ENCODE measurements at places on chromosomes 4 and X. TPM values are rescaled to one million over a fixed set of nuclear protein-coding genes. Genes with fewer than 3 reads are reported as not detected.

GRCh38 chr4:184350964-184351363 is 123.4 kb downstream of the IRF2 start:
- H3K36me3 ChIP-seq = no peaks in the 10 kb centered on the region
- no peak overlapping the region for H3K27ac ChIP-seq
- DNase-seq = no peak
- no peak overlapping the region for H3K4me3 ChIP-seq
- H3K27me3 ChIP-seq = no peaks in the 10 kb centered on the region

The ZNF185 gene
- total RNA-seq = not detected

DNA sequence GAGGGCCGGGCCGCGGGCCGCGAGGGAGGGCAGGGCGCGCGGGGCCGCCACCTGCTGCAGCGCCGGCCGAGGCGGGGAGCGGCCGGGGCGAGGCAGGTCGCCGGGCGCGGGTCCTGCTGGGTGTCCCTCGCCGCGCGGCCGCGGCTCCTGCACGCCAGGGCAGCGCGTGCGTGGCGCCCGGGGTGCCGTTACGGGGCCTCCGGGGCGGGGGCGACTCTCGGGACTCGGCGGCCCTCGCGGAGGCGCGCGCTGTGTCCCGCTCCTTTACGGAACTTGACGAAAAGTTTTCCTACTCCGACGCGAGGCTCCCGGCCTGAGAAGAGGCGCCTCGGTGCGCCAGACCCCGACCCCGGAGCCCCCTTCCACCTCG is 329 bp downstream of the TBC1D14 start:
- DNase-seq = peak; percentile 39
- peak overlapping the region; percentile 99 for H3K27ac ChIP-seq
- H3K4me1 ChIP-seq = peaks cover 32% of the 10 kb centered on the region
- peak overlapping the region; percentile 75 for H3K4me3 ChIP-seq

DNA sequence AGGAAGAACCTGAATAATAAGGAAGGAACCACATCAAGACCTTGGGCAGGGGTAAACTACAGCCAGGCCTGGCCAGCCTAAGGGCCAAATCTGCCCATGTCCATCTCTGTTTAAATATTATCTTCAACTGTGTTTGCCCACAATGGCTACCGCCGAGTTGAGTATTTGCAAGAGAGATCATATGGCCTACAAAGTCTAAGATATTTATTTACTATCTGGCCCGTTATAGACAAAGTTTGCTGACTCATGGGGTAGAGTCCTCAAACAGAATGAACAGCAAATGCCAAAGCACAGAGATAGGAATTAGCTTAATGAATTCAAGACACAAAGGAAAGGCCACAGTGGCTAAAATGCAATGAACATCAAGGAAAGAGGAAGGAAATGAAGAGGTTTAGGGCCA is 44.8 kb downstream of the RPS6KA3 start:
- no peaks in the 10 kb centered on the region for H3K4me1 ChIP-seq
- H3K27ac ChIP-seq = no peak overlapping the region
- H3K4me3 ChIP-seq = no peak overlapping the region
- no peaks in the 10 kb centered on the region for H3K27me3 ChIP-seq
- no peaks in the 10 kb centered on the region for H3K36me3 ChIP-seq

DNA sequence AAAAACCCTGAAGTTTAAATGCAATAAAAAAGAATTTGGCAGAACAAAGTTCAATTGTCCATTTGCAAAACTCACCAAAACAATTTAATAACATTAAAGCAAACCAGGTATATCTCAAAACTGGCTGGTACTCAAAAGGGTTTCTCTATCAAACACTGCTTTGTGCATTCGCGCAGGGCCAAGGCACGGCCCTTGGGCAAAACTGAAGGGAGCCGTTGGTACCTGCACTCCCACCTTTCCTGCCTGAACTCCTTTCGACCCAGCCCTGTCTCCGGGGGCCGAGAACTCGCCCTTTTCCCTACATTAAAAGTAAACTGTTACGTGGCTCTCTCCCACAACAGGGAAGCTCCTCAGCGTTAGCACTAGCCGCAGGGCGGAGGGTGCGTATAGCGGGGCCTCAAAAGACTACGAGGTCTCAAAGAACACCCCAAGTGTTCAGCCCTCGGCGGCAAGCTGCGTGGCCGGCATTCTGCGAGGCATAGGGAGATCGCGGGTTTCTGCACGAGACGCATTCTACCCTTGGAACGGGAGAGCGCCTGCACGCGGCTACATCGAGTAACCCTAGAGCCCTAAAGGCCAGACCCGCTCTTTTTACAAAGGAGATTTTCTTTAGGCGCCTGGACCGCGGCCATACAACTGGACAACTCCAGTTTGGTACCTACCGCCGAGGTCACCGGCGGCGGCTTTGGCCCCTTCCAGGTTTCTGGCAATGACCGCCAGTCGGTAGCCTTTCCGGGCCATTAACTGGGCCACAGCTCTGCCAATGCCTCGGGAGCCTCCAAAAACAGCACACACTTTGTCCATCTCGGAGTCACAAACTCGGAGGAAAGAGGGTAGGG is 550 bp downstream of the CBR4 start:
- DNase-seq = peak; percentile 70
- H3K4me3 ChIP-seq = peak overlapping the region; percentile 79
- H3K4me1 ChIP-seq = peaks cover 17% of the 10 kb centered on the region
- peaks cover 2% of the 10 kb centered on the region for H3K36me3 ChIP-seq
- H3K27me3 ChIP-seq = no peaks in the 10 kb centered on the region
- H3K27ac ChIP-seq = peak overlapping the region; percentile 95

DNA sequence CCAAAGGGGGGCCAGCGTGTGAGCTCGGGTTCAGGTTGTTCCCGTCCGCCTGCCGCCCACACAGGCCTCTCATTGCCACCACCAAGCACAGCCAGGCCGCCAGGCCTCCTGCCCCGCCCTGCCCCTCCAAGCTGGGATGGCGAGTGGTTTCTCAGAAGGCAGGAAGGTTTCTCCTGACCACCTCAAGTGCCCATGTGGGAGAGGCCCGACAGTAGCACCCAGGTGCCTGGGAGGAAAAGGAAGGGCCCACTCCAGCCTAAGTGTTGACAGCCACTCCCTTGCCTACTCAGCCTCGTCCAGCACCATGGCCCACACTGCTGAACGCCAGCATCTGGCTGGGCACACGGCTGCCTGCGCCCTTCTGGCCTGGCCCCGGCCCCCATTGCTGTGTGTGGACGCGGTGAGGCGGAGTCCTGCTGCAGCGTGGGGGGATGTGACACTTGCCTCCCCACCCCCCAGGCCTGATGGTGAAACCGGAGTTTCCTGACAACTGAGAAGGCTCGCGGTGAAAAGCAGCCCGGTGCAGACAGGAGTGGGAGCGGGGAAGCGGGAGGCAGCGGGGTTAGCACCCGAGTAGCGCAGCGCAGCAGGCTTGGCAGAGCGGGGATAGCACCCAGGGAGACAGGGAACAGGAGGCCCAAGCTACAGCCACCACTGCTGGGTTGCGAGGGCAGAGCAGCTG is 19.2 kb downstream of the FLNA start:
- H3K36me3 ChIP-seq = no peaks in the 10 kb centered on the region
- no peak overlapping the region for H3K4me3 ChIP-seq
- peaks cover 11% of the 10 kb centered on the region for H3K4me1 ChIP-seq
- H3K27me3 ChIP-seq = no peaks in the 10 kb centered on the region

DNA sequence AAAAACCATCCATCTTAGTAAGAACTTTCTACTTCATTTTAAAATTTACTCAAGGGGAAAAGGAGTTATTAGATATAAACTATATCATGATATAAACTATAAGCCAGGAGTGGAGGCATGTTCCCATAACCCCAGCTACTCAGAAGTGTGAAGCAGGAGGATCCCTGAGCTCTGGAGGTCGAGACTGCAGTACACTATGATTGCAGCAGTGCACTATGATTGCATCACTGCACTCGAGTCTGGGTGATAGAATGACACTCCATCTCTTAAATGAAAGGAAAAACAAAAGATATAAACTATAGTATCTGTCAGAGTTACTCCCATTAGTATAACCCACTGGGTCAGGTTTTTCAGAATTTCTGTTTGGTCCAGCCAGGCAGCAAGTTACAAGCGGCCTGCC is 47.6 kb downstream of the RPS3A start:
- H3K27me3 ChIP-seq = no peaks in the 10 kb centered on the region
- H3K4me1 ChIP-seq = no peaks in the 10 kb centered on the region
- no peak for DNase-seq
- H3K27ac ChIP-seq = no peak overlapping the region
- no peak overlapping the region for H3K4me3 ChIP-seq

DNA sequence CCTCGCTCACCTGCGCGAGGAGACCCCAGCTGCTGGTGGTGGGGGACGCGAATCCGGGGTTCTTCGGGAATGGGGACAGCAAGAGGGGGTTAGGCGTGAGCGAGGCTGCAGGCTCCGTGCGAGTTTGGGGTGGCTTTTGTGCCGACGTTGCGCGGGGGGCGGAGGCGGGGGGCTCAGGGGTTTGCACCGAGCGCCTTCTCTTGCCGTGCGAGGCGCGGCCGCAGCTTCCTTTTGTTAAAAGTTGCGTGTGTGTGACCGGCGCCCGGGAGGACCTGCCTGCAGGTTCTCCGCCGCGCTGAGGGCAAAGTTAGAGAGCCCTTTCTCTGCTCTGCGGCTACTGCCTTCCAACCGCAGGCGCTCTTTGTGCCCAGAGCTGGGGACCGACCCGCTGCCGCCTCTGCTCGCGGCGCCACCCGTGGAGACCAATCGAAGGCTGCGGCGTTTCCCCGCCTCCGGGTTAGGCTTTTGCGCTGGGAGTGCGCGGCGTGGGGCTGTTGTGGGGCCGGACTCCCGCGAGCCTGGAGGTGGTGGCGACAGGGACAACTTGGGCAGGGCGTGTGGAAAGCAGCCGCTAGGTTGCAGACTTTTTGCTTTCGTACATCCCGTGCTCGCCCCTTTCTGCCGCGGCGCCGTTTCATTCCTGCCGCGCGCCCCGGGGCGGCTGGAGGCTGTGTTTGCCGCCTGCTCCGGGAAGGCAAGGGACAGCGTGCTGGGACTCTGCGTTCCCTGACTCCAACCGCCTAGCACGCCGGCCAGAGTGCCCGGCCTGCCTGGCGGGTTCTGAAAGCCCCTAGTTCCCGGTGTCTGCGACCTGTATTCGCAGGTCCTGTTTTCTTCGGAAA is 716 bp downstream of the KIT start:
- H3K36me3 ChIP-seq = no peaks in the 10 kb centered on the region
- peak; percentile 46 for DNase-seq
- peaks cover 7% of the 10 kb centered on the region for H3K4me1 ChIP-seq
- H3K27ac ChIP-seq = peak overlapping the region; percentile 17

DNA sequence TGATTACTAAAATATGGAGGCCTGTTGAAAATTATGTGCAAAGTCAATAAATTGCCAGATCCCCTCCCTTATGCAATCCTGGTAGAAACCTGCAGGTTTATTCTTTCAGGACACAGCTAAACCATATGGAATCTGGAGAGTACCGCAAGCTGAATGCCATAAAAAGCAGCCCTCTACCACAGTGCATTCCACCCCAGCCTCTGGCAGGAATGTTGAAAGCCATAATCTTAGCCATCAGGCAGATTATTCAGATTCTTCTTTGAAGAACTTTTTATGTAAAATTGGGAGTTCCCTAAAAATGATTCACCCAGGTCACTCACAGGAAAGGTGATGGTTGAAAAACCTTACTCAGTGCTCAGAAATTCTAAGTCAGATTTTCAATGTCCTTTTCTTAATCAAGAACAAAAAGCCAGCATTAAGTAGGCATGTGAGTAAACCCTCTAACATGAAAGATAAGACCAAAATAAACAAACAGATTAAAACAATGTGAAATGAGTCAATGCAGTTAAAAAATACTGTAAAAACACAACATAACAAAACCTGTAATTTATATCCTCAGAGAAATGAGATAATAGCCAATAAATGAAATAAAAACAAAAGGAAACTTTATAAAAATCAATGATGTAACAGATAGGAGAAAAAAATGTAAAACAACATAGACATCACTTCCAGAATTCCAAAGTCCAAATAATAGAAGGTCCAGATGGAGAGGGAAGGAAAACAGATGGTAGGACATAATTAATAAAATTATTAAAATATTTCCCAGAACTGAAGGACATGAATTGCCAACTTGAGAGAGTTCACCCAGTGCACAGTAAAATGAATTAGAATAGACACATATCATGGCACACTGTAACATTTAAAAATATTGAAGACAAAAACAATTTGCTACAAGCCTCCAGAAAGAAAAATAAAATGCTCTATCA is 226.9 kb downstream of the FSTL5 start:
- no peak for DNase-seq
- no peaks in the 10 kb centered on the region for H3K27me3 ChIP-seq
- no peaks in the 10 kb centered on the region for H3K36me3 ChIP-seq
- no peak overlapping the region for H3K27ac ChIP-seq
- no peaks in the 10 kb centered on the region for H3K4me1 ChIP-seq

The NEIL3 gene
- total RNA-seq = 0.95 TPM

- no peak overlapping the region for H3K27ac ChIP-seq
- H3K4me1 ChIP-seq = peaks cover 15% of the 10 kb centered on the region
- no peaks in the 10 kb centered on the region for H3K36me3 ChIP-seq
- H3K27me3 ChIP-seq = no peaks in the 10 kb centered on the region
- no peak overlapping the region for H3K4me3 ChIP-seq
These were observed 183.6 kb downstream of the AFAP1 start for GRCh38 chr4:7756071-7756470.

- no peaks in the 10 kb centered on the region for H3K36me3 ChIP-seq
- H3K4me3 ChIP-seq = no peak overlapping the region
- H3K4me1 ChIP-seq = no peaks in the 10 kb centered on the region
- no peak overlapping the region for H3K27ac ChIP-seq
These were observed 43.6 kb downstream of the STARD8 start for GRCh38 chrX:68690936-68691501.

The RHOH gene
- total RNA-seq = 4.1 TPM

- no peaks in the 10 kb centered on the region for H3K36me3 ChIP-seq
- H3K27me3 ChIP-seq = no peaks in the 10 kb centered on the region
- peak within 1 kb of the TSS; percentile 73 for H3K4me3 ChIP-seq
- no peak for DNase-seq
- H3K4me1 ChIP-seq = no peaks in the 10 kb centered on the region
- peak within 1 kb of the TSS; percentile 94 for H3K27ac ChIP-seq
These were observed at the start of gene OTUD5 for GRCh38 chrX:48957477-48957826. OTUD5 (minus strand) TSS chrX:48957607; CDS start chrX:48957570, 37 bp downstream.

The IL2RG gene
- total RNA-seq = 36.2 TPM

The TXK gene
- total RNA-seq = 7.3 TPM

- no peak overlapping the region for H3K4me3 ChIP-seq
- DNase-seq = peak; percentile 23
- H3K27ac ChIP-seq = peak overlapping the region; percentile 29
- H3K36me3 ChIP-seq = no peaks in the 10 kb centered on the region
These were observed 32.9 kb downstream of the CHM start for GRCh38 chrX:86014421-86014820.

The PPP1R3F gene
- 2.0 TPM for total RNA-seq

- H3K36me3 ChIP-seq = no peaks in the 10 kb centered on the region
- DNase-seq = no peak
- H3K4me1 ChIP-seq = peaks cover 45% of the 10 kb centered on the region
- no peak overlapping the region for H3K4me3 ChIP-seq
- no peaks in the 10 kb centered on the region for H3K27me3 ChIP-seq
These were observed 279.5 kb downstream of the ANKRD50 start for GRCh38 chr4:124433044-124433443.

GRCh38 chr4:118798658-118799057 is 37.3 kb downstream of the SEC24D start:
- no peaks in the 10 kb centered on the region for H3K36me3 ChIP-seq
- no peaks in the 10 kb centered on the region for H3K27me3 ChIP-seq
- no peak overlapping the region for H3K4me3 ChIP-seq
- peaks cover 10% of the 10 kb centered on the region for H3K4me1 ChIP-seq
- no peak overlapping the region for H3K27ac ChIP-seq
- no peak for DNase-seq

The SPANXD gene
- not detected for total RNA-seq

- H3K27me3 ChIP-seq = no peaks in the 10 kb centered on the region
- no peak overlapping the region for H3K27ac ChIP-seq
- no peaks in the 10 kb centered on the region for H3K4me1 ChIP-seq
- DNase-seq = no peak
- H3K4me3 ChIP-seq = no peak overlapping the region
These were observed 522.9 kb downstream of the FAT4 start for GRCh38 chr4:125837493-125838201.

The EXOSC9 gene
- total RNA-seq = 17.6 TPM
